ENCODE measurements at places on chromosomes 2 and 18.
A peak's percentile ranks its signal among the peaks of the same experiment; 100 is the strongest.

DNA sequence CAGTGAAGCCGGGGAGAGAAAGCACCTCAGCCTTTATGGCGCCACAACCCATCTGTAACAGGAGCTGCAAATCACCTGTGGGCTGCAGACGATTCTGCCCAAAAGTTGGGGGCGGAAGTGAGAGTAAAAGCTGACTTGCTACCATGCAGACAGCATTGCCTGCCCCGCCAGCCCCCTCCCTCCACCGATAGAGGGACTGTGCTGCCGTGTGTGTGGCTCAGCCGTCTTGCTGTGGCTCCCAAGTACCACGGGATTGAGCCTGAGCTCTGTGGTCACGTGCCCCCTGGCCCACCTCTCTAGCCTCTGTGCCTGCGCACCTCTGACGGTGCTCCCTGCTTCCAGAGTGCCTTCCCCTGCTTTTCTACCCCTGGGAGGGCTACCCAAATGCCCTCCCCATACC lies 79.6 kb downstream of the GLI2 start:
- DNase-seq, result no peak

- DNase-seq, result peak; percentile 98
These were observed 100.9 kb downstream of the ARL4C start for GRCh38 chr2:234395891-234396420.

- no peak for DNase-seq
These were observed 11.4 kb upstream of the NEU4 start for GRCh38 chr2:241797441-241798080.

GRCh38 chr18:47522359-47522758 lies 270.9 kb upstream of the SKOR2 start:
- no peak for DNase-seq

DNA sequence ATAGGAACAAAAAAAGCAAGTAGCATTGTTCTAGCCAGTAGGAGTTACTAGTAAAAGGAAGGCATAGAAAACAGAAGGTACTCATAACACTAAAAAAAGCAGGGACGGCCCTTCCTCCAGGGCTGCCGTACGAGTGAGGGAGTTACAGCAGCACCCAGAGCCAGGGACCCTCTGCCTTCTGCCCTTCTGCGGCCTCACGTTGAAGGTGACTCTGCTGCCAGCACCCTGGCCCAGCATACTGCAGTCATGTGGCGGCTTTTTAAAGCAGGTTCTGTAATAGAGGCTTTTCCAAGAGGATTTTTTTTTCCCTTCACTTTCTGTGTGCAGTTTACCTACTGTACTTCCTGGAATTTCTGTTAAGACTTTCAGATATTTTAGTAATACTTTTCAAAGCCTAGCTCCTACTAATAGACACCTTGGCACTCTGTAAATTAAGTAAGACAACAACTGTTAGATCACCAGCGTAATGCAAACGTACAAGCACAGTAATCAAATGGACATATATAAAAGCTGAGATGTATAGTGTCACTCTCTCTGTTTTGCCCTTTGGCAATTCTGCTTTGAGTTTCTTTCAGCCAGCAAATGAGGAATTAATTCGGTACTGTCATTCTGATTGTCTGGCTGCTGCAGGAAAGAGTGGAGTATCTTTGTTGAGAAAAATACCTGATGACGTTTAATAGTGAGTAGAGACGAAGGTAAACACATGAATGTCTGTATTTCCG lies 161.5 kb downstream of the PTGR3 start:
- DNase-seq, result peak; percentile 40

GRCh38 chr2:241943961-241944575 lies 74.5 kb downstream of the RTP5 start:
- no peak for DNase-seq

- DNase-seq, result no peak
These were observed 135.3 kb downstream of the PTGR3 start for GRCh38 chr18:75073654-75074053.

GRCh38 chr2:55114082-55114481 lies 63.8 kb upstream of the RTN4 start:
- no peak for DNase-seq

DNA sequence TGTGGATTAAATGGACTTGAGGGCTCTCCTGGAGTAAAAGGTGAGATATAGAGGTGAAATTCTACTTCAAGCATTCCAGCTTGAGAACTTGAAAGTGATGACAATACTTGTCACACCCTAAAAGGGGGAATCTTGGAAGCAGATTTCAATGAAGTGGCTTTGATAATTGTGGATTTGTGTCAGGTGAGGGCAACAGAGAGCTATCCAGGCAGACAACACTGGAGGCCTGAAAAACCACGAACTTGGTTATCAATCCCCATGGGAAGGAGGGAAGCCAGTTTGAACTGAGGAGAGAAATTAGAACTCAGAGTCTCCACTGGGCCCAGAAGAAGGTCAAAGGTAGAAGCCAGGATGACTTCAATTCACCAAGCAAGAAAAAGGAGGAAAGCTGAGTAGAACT lies 263.9 kb downstream of the FIGN start:
- DNase-seq, result peak; percentile 13

- no peak for DNase-seq
These were observed 173.4 kb upstream of the NDUFV2 start for GRCh38 chr18:8928847-8929780.

- DNase-seq, result no peak
These were observed 25.0 kb downstream of the ZAP70 start for GRCh38 chr2:97738179-97739019.

DNA sequence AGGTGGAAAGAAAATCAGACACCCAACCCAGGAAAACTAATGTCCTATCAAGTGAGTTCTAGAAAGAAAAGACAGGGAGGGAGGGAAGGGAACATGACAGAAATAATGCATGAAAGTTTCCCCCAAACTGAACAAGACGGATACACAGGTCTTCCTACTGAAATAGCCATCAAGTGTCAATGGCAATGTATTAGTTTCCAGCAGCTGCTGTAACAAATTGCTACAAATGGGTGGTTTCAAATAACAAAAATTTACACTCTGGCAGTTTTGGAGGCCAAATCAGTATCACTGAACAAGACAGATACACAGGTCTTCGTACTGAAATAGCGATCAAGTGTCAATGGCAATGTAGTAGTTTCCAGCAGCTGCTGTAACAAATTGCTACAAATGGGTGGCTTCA lies 70.6 kb downstream of the LDAH start:
- no peak for DNase-seq

DNA sequence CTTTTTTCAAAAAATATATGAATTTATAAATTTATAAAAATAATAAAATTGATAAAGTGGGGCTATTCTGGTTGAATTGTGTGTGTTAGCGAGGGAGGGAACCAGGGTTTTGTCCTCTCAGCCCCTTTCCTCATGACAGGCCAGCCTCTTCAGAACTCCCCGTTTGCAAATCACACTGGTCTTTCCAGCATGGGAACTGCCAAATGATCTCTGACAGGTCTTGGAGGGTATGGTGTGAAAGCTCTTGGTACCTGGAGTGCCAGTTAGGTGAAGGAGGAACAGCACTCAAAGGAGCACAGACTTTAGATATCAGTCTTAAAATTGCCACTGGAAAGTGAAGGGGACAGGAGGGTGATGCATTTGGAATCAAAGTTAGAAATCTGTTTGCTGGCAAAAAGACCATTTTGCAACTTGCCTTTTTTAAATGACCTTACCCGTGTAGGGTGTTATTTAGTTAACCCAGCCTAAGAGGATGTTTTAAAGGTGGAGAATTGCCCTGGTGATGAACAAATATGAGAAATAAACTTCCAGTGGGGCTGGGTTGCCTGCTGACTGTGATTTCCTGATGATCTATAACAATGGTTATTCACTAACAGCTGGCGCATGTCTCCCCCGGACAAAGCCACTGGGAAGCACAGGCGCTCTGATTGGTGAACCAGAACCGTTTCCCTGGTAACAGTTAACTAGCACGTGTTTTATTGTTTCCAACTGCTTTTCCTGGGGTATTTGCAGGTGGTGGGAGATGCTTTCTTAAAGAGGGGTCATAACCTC lies 85.3 kb upstream of the EFEMP1 start:
- DNase-seq, result peak; percentile 88

DNA sequence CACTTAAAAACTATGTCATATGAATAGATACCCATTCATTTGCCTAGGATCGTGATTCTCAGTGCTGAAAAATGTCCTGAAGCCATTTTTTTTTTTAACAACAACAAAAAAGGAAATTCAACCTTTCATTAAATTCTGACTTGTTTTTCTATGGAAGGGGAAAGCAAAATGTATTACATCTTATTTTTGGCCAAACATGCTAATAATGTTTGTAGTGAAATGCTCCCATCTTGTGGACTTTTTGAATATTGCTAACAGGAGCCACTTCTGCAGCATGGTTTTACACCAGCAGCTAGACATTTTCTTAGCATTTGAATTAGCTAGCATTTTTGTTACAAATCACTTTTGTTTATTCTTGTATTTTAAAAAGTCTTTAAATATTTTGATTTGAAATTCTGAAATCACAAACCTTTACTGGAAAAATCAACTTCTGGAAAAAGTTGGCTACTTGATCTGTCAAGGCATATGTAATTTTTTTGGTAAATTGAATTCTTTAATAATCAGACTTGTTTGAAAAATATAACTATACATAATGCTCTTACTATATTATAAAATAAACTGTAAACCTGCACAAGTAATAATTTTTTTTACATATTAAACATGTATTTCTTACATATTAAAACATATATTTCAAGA lies 75.8 kb downstream of the KIDINS220 start:
- DNase-seq, result peak; percentile 13

DNA sequence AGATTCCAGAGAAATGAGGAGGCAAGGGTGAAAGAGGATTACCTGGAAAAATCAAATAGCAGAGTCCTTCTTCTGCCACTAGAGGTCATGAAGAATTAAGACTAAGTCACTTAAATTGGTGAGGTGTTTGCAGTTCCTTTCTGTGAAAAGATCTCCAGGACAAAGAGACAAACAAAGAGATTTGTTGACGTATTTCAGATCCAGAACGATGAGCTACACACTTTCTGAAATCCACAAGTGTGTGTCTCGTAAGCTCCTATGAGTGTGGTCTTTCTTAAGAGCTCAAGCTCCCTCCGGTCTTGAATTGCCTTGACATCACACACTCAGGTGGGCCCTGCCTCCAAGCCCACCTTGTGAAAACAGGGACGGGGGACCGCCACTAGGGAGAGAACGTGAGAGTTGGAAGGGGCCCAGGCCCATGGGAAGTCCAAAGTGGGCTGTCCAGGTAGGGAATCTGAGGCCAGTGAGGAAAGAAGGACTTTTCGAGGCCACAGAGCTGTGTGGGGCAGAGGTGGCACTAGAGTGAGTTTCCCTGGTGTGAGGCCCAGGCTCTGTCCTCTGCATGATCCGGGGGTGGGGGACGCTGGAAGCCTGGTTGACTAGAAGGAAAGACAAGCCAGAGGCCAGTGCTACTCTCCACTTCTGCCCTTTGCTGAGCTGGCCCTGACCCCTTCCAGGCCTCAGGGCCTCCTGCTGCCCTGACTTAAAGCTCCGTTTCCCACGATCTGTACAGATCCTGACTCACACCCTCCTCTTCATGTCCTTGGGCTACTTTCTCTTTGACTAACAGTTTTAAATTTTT lies 168.1 kb upstream of the NCK2 start:
- DNase-seq, result peak; percentile 53

- no peak for DNase-seq
These were observed 148.1 kb downstream of the ACKR3 start for GRCh38 chr2:236717729-236718128.
